ENCODE measurements at places on chromosomes 11 and 22.

- DNase-seq: no peak
These were observed 38.5 kb upstream of the ARFGAP3 start for GRCh38 chr22:42895541-42895981.

DNA sequence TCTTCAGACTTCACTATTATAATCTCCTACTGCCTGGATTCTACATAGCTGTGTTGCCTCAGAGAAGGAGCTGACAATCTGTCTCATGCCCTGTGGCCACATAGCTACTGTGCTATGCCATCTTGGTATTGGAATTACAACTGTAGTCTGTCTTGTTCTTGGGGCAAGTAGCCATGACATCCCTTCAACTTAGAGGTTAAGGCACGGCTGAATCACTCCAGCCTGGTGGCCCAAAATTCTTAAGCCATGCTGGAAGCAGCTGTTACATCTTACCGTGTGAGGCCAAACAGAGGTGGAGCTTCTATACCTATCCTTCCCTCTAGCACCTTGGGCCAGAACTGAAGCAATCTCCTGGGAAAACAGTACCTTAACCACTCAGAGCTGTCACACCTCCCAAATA lies 14.8 kb downstream of the CARD18 start:
- no peak for DNase-seq

- no peak for DNase-seq
These were observed 2.2 kb downstream of the HTR3A start for GRCh38 chr11:113977071-113977490.

DNA sequence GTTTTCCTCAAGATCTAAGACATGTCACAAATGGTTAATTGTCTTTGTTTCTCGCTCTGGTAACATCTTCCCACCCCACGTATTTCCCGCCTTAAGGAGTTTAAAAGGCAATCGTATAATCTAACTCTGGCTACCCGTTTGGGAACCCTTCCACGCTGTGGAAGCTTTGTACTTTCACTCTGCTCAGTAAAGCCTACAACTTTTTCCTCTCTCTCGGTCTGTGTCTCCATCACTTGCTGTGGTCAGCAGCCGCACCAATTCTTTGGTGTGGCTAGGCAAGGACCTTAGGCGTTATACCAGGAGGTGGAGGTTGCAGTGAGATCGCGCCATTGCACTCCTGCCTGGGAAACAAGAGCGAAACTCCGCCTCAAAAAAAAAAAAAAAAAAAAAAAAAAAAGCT lies 1430.1 kb downstream of the LRRC4C start:
- DNase-seq: no peak

- no peak for DNase-seq
These were observed 40.5 kb downstream of the TPCN2 start for GRCh38 chr11:69089258-69089657.

DNA sequence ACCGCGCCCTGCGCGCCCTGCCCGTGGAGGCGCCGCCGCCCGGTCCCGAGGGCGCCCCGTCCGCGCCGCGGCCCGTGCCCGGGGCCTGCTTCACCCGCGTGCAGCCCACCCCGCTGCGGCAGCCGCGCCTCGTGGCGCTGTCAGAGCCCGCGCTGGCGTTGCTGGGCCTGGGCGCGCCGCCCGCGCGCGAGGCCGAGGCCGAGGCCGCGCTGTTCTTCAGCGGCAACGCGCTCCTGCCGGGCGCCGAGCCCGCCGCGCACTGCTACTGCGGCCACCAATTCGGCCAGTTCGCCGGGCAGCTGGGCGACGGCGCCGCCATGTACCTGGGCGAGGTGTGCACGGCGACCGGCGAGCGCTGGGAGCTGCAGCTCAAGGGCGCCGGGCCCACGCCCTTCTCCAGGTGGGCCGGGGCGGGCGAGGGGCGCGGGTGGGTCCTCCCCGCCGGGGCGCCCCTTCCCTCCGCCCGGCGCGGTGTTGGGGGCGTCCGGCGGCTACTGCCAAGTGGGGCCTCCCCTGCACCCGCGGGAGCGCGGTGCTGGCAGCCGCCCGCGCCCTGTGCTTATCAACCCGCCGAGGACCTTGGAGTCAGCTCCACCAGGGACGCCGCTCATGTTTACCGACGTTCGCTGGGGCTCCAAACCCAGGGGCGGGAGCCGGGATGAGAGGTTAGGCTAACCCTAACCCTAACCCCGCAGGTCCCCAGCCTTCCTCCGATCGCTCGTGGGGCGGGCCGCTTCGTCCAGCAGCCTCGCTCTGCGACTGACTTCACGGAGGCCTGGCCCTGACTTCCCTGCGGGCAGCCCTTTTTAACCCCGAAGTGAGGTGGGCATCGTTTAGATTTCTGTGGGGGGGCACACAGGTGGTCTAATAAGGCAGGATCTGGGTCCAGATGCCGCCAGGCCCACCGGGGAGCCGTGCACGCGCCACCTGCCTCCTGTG lies 649 bp downstream of the SELENOO start:
- no peak for DNase-seq

- no peak for DNase-seq
These were observed 23.3 kb downstream of the RFPL3 start for GRCh38 chr22:32380991-32381390.

- DNase-seq: no peak
These were observed 7.3 kb downstream of the SLC15A3 start for GRCh38 chr11:60944490-60945294.

DNA sequence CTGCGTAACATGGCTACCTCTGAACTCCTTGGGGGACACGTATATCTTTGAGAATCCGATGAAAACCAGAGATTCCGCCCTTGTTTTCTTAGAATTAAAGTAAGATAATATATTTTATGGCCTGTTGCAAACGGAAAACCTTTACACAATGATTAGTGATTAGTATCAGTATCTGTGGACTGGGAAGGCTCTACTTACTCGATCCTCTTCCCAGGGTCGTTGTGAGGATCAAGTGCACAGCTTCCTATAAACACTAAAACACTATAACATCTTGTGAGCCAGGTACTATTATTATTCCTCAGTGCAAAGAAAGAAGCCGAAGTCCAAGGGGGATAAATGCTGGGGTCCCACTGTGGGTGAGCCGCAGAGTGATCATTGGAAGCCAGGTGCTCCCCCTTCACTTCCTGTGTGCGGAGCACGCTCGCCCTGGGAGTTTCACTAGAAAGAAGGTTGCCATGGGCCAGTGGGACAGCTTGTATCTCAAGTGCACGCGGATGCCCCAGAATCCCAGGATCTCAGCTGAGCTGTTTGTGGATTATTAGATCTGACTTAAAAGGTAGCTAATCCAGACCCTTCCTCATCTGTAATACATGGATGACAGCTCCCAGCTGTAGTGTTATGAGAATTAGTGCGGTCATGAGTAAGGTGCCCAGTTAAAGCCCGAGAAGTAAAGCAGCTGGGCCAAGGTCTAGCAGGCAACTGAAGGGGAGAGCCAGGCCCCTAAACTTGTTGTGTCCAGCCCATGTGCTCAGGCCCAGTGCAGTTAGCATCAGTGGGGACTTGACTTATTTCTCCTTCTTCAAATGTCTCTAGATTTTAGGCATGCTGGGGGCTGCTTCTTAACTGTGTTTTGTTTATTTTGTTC lies 839 bp downstream of the CBY1 start:
- DNase-seq: peak; percentile 15

GRCh38 chr11:3109921-3110706 lies 52.9 kb upstream of the CARS1 start:
- peak; percentile 45 for DNase-seq

DNA sequence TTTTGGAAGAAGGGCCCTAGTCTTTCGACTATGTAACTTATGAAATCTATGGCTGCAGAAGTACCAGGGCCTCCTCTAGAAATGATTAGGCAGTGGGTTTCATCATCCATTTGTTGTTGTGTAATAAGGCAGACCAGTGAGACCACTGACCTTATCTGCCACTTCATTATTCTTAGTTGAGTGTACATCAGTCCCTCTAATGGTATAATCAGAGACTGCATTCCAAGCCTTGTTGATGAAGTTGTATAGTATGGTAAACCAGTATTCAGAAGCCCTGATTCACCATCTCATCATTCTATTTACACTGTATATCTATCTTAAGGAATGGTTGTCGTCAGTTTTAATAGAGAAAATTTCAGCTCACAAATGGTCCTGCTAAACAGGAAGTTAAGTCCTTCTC lies 32.2 kb upstream of the GRIA4 start:
- DNase-seq: no peak

DNA sequence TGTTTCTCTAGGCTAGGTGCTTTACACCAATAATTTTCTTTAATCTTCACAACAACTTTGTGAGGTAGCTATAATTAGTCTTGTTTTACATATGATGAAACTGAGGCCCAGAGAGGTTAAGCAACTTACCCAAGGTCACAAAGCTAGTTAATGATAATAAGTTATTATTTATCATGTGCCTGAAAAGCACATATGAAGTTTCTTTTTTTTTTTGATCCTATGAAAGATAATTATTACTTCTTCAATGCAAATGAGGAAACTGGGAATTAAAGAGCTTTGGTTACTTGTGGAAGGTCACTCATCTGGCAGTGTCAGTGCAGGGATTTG lies 22.8 kb downstream of the STIM1 start:
- DNase-seq: no peak

GRCh38 chr11:68468217-68468828 lies 7.8 kb downstream of the PPP6R3 start:
- no peak for DNase-seq

DNA sequence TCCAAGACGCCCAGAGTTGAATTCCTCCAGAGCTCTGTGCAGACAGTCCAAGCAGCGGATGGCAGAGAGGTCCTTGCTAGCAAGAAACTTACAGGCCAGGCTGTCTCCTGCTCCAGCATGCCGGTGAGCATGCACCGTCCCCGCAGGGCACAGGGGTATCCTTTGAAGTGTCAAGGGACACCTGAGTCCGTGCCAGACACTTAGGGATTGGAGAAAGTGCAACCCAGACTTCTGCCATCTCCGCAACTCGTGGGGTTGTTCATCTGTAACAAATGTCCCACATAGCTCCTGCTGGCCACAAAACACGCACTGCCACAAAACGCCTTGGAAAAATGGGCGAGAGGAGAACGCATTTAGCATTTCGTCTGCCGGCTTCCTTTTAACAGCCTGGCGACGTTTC lies 13.3 kb downstream of the TSPO start:
- DNase-seq: no peak

DNA sequence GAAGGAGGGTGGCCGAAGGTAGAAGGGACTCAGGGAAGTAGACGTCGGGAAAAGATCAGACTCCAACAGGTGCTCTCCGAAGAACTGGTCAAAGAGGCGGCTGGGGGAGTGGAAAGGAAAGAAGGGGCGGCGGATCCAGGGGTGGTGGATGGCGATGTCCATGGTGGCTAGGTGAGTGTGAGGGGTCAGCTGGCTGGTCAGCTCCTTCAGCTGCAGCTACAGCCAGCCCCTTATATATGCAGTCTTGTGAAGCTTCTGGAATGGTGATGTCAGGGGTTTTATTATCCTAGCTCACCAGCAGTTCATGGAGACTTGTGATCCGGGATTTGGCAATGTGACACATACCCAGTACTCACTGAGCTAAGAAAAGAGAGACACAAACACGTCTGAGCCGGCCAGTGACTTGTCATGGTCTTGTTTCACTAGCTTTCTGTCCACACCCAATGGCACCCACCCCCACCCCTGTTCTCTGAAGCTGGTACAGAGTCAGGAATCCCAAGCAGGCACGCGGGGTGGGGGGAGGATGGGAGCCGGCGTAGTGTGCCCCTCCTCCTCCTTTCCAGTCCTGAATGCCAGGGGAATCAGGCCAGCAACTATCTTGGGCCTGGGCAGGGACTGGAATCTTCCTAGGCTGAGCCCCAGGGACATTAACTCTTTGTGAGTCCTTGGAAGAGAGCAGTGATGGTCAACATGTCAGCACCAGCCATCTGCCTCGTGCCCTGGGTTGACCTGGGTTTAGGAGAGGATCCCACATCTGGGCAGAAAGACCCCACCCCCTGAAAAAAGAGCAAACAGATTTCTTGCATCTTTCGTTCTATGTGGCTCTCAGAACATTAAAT lies at the start of gene CRYAB:
TSS of gene CRYAB (minus strand) at position 208 of the 839 bp plus-strand sequence. CDS start at position 162, 46 bp downstream.
- DNase-seq: no peak

DNA sequence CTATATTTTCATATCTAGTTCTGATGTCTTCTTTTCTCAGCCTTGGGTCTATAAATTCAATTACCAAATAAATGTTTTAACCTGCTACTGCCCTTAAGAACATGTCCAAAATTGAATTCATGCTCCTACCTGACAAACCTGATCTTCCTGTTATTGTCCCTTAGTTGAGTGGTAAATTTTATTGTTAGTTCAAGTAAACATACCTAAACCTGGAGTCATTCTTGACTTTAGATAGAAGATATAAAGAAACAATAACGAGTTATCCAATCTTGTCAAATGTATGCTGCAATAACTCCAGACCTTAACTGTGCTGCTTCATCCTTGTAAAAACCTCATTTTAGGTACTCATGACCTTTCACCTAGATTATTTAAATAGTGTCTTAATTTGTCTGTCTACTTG lies 34.6 kb upstream of the SC5D start:
- DNase-seq: no peak

DNA sequence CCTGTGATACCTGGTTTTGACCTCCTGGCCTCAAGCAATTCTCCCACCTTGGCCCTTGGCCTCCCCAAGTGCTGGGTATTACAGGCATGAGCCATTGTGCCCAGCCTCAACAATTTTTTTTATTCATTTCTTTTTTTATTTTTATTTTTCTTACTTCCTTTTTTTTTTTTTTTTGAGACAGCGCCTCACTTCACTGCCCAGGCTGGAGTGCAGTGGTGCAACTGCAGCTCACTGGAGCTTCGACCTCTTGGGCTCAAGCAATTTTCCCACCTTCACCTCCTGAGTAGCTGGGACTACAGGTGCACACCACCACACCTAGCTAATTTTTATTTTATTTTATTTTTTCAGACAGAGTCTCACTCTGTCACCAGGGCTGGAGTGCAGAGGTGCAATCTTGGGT lies 25.5 kb upstream of the CECR2 start:
- DNase-seq: no peak

DNA sequence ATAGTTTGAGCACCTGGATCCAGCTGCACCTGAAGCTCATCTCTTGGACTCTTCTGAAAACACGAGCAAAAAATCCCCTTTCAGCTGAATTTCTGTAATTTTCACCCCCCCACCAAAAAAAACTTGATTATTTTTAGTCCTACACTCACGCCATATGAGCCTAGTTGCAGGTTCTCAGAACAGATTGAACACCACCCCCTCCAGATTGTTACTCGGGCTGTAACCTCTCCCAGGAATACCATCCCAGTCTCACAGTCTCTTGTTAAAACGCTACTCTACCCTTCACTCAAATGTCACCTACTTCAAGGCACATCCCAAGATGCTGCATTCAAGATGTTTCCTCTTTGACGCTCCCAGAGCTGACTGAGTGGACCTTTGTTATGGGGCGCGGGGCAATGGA lies 96.3 kb upstream of the PRDM11 start:
- no peak for DNase-seq

- DNase-seq: no peak
These were observed 15.0 kb downstream of the SLC43A1 start for GRCh38 chr11:57500515-57500914.

GRCh38 chr11:46330563-46331281 lies 16.5 kb upstream of the DGKZ start:
- no peak for DNase-seq
